ENCODE measurements at places on chromosomes 7 and 10. TPM values are rescaled to one million over a fixed set of nuclear protein-coding genes. Genes with fewer than 3 reads are reported as not detected.

Gene DOCK1
- 16.8 TPM for total RNA-seq

DNA sequence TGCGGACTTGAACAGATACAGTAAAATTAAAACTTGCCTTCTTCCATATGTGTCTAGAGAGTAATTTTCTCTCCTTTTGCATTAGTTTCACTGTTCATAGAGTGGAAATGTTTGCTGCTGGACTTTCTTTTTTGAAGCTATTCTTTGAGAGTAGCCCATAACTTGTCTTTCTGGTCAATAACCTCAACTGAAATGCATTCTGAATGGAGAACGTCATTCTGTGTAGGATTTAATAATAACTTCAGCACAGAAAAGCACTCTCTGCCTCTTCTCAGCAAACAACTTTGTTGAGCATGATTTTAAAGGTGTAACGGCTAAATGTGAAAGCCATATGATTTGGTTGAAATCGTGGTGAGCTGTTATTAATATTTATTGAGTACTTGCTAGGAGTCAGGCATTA, 111.8 kb downstream of the CUX1 start:
- no peak for DNase-seq

DNA sequence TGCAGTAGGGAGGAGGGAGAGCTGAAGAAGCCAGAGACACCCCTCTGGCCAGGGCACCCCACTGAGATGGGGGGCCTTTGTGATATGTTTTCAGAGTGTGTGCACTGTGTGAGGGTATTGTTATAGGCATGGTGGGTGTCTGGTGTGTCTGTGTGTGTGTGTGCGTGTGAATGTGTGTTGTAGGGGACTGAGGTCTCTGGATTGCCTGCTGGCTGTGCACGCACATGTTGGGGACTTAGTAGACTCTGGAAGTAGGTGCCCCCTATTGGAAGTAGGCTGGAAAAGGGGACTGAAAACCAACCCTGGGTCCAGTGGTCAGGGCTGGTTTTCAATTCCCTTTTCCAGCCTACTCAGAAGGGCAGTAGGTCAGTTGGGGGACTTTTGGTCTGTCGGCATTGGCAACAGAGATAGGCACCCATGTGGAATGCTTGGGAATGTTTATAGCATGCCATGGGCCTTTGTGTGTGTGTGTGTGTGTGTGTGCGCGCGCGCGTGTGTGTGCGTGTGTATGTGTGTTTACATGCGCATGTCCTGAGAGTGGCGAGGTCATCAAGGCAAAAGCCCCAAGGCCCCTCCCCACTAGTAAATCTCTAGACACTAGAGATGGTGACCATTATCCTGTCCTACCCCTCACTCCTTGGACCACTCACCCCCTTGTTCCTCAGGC, 78.8 kb downstream of the HIF1AN start:
- peak; percentile 5 for DNase-seq

GRCh38 chr7:35780070-35780469, 20.8 kb upstream of the SEPTIN7 start:
- DNase-seq = no peak

DNA sequence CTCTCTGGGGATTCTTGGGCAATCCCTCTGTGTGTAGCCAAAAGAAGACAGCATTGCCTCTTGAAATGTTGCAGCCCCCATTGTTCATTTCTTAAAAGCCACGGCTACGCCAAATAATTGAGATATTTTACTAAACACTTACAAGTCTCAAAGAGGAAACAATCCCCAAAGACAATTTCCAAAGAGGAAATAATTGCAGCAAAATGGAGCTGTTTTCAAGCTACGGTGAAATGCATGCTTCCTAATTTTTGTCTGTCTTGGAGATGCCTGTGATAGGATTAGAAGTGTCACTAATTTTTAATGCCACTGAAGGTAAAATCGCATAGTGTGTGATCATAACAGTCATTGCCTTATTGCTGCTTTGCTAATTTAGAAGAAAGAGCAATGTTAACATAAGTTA, 72.9 kb upstream of the NAMPT start:
- no peak for DNase-seq

GRCh38 chr7:87495366-87495765, 19.9 kb upstream of the ABCB4 start:
- no peak for DNase-seq

DNA sequence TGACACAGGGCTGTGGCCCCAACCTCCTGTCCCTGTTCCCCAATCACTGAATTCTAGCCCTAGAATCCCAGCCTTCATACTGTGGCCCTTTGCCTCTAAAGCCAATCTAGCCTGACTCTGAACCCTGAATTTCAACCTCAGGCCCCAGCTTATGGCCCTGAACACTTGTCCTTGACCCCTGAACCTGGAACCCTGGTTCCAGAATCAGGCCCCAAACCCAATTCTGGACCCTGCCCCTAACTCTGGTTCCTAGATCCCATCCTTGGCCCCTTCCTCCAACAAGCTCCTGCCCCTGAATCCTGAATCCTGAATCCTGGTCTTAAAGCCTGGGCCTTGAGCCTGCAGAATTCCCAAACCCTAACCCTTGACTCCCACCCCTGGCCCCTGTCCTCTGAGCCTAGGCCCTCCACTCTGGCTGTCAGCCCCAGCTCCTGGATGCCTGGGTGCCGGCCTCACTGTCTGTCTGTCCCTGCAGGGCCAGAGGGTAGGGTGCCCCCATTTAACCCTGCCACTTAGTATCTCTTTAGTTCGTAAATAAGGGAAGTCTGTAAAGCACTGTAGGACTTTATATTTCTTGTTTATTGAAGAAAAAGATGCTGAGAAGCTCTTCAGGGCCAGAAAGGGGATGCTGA, 1.3 kb downstream of the INPP5A start:
- DNase-seq = no peak
